GM23338 (cell line): ENCODE measurements at places on chromosomes 7 and 10. TPM values are rescaled to one million over a fixed set of nuclear protein-coding genes. Genes with fewer than 3 reads are reported as not detected.

The IFIT1B gene
- not detected in 2 replicates for total RNA-seq

GRCh38 chr10:91137822-91138221 lies 82.6 kb upstream of the PCGF5 start:
- H3K4me3 ChIP-seq: no peak overlapping the region
- H3K4me1 ChIP-seq: 0 out of 2 replicates have a peak, but pooled peaks cover 4% of the 10 kb centered on the region
- H3K36me3 ChIP-seq: no peaks in the 10 kb centered on the region

DNA sequence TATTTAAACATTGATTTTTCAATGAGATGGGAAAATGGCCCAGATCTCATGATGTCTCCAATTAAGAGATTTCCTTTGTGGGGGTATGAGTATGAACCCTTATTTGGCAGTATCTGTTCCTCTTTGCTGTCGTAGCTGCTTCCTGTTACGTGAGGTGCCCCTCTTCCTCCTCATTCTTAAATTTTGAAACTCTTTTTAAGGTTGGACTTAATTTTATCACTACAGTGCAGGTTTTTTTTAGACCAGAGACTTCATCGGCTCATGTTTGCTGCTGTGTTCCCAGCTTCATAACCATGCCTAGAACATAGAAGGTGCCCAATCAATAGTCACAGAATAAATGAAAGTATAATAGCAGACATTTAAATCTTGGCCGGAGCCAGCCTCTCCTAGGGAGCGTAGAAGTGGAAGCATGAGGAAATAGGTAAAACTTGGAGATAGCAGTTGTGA lies 2.4 kb downstream of the MIOS start:
- peaks cover 5% of the 10 kb centered on the region; the same call in 1 of the 2 replicates for H3K36me3 ChIP-seq
- H3K27ac ChIP-seq: no peak overlapping the region
- no peaks in the 10 kb centered on the region for H3K27me3 ChIP-seq
- peaks cover 22% of the 10 kb centered on the region for H3K4me1 ChIP-seq

DNA sequence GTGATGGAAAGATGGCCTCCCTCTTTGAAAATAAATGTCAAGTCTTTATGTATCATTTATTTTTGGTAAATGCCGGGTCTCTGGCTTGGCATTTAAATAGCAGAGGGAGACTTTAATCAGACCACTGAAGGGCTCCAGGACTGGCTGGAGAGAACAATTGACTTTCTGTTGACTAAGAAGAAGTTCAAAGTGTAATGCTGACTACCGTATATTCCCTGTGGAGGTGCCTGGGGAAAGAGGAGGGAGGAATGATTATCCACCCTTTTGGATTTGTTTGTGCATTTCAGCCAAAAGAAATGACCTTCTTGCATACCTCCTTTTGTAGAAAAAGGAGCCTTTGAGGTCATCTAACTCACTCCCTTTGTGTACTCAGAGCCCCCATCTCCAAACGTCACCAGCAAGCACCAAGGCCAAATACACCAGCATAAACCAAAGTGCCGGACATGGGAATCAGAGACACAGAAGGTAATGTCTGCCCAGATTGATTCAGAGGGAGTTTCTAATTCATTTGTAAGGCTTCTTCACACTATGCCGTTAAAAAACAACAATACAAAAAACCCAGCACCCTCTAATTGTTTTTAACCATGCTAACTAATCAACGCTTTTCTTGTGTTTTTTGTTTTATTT lies 75.2 kb downstream of the PRLHR start:
- H3K36me3 ChIP-seq: no peaks in the 10 kb centered on the region
- no peak overlapping the region for H3K27ac ChIP-seq
- peaks cover 11% of the 10 kb centered on the region; the same call in 1 of the 2 replicates for H3K4me1 ChIP-seq
- DNase-seq: no peak
- H3K27me3 ChIP-seq: no peaks in the 10 kb centered on the region
- H3K4me3 ChIP-seq: no peak overlapping the region

DNA sequence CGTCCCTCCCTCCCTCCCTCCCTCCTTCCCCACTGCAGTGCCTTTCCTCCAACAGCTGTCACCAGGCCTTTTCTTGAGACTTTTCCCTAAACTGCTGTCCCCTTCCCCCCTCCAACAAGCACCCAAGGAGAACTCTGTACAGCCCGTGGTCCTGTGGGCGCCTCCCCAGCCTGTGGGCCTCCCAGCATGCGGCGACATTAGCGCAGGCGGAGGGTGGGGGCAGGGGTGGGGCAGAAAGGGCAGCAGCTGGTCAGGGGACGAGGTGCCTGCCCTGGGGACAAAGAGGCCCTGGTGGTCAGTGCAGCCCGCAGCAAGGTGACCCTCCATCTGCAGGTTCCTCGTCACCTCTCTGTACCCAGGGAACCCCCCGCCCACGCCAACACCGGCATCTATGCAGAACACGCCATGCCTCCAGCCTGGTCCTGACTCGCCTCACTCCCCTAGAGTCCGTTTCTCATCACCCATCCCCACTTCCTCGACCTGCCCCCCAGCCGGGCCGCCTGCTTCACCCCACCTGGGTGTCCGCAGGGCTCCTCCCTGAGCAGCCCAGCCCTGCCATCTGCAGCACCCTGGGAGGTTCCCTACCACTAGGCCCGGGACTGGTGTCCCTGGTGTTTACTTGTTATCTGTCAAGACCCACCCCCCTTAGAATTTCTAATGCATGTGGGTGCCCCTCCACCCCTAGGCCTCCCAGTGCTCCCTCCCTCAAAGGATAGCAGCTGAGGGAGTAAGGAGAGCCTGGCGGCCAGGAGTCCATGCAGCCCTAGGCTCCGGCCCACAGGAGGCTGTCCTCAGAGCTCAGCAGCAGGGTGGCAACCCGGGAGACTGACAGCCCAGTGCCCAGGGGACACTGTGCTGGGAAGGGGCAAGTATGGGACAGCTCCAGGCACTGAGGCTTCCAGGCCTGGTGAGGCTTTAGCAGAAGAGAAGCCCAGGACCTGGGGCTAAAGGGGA lies 147.8 kb downstream of the ARHGAP22 start:
- H3K36me3 ChIP-seq: no peaks in the 10 kb centered on the region
- no peak overlapping the region for H3K4me3 ChIP-seq
- no peaks in the 10 kb centered on the region for H3K4me1 ChIP-seq
- H3K27ac ChIP-seq: no peak overlapping the region
- no peak for DNase-seq
- H3K27me3 ChIP-seq: no peaks in the 10 kb centered on the region

The PRDX3 gene
- total RNA-seq: 285 and 314 TPM in 2 replicates

- no peak overlapping the region for H3K4me3 ChIP-seq
- H3K36me3 ChIP-seq: no peaks in the 10 kb centered on the region
- H3K27me3 ChIP-seq: no peaks in the 10 kb centered on the region
Observed at GRCh38 chr7:101420436-101420835, 57.8 kb downstream of the COL26A1 start.

- H3K36me3 ChIP-seq: no peaks in the 10 kb centered on the region
- H3K4me1 ChIP-seq: peaks cover 15% of the 10 kb centered on the region
- no peak overlapping the region for H3K27ac ChIP-seq
Observed at GRCh38 chr10:114767101-114767985, 54.2 kb upstream of the FHIP2A start.

DNA sequence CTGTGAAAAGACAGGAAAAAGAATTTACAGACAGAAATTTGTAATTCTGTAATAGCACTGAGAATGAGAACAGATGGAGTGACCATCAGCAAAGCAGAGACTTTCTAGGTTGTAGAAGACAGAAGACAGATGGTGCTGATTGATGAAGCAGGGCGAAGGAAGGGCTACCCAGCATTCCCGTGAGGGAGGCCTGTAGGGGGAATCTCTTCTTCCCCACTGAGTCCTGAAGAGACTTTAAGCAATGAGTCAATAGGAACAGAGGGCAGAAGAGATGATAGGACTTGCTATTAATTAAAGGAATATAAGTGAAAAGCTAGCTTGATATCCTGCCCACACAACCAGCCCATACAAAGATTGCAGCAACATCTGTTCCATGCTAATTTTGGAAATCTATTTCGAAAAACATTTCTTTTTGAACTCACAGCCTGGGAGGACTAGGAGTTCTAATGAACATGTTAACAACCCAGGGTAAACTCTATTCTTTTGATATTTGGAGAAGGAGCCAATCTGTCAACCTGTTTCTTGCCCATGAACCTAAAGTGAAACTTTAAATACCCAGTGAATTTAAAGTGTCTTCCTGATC lies 44.1 kb downstream of the RALA start:
- H3K4me3 ChIP-seq: no peak overlapping the region
- DNase-seq: no peak
- H3K27me3 ChIP-seq: no peaks in the 10 kb centered on the region
- H3K4me1 ChIP-seq: peaks cover 35% of the 10 kb centered on the region
- no peaks in the 10 kb centered on the region for H3K36me3 ChIP-seq
- no peak overlapping the region for H3K27ac ChIP-seq

The NEURL1 gene
- 1.1 and 3.8 TPM in 2 replicates for total RNA-seq
